ENCODE measurements at places on chromosomes 6 and 20.

DNA sequence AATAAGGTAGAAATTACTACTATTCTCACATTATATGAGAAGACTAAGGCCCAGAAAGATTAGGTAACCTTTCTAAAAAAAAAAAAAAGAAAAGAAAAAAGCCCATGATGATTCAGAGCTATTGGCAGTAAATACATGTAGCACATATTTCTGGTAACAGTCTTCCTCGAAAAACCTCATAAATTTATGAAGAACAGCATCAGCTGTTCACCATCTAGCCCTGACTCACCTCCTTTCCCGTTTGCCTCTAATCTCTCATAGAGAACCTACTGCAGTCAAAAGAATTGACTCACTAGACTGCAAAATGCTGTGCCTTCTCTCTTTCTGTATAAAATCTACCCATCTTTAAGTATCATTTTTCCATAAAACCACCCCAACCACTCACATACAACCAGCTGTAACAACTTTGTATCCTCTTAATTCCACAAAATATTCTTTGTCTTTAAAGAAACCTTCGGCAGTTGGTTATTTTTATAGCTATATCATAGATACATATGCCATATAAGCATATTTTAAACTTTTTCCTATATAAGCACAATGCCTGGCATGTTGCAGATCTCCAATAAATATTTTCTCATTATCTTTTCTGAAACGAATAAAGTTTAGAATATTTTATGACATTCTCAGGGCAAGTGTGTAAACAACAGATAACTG is 152.7 kb upstream of the ENPP5 start:
- DNase-seq: no peak

DNA sequence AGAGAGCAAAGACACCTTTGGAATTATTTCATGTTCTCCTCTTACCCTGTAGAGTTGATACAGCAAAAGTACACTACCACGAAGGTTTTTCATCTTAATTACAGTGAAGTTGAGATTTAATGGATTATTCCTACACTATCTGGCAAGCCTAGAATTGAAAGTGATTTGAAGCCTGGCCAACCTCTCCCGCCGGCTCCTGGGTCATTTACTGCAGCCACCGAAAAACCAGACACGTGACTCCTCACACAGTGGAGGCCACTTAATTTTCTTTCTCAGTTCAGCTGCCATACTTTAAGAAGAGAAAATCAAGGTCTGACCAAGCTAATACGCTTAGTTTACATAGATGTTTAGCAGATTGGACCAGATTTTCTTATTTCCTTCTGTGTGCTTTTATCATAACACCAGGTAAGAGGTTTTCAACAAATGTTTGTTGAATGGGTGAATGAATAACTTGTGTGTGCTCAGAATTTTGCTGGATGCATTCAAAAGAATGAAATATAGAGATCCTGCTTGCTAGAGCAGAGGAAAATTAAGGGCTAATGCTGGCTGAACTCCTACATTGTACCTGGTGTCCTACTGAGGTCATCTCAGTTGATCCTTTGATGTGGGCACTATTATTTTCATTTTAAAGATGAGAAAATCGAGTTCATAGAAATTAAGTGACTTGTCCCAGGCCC is 97.2 kb upstream of the PDE10A start:
- no peak for DNase-seq

DNA sequence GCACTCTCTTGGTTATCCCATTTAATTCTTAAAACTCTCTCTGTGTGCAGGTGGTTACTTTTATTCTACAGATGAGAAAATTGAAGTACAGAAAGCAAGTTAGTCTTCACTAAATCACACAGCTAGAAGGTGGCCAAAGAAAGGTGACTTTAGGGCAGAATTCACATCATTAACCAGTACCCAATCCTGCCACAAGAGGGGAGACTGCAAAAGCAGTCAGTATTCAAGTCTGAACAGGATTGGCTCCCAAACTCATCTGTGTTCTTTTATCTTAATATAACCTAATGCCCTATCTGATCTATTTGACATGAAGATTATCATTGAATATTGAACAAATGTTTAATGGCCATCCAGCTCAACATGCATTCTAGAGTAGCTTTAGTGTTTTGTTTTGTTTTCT is 225.3 kb upstream of the FAM83B start:
- no peak for DNase-seq

DNA sequence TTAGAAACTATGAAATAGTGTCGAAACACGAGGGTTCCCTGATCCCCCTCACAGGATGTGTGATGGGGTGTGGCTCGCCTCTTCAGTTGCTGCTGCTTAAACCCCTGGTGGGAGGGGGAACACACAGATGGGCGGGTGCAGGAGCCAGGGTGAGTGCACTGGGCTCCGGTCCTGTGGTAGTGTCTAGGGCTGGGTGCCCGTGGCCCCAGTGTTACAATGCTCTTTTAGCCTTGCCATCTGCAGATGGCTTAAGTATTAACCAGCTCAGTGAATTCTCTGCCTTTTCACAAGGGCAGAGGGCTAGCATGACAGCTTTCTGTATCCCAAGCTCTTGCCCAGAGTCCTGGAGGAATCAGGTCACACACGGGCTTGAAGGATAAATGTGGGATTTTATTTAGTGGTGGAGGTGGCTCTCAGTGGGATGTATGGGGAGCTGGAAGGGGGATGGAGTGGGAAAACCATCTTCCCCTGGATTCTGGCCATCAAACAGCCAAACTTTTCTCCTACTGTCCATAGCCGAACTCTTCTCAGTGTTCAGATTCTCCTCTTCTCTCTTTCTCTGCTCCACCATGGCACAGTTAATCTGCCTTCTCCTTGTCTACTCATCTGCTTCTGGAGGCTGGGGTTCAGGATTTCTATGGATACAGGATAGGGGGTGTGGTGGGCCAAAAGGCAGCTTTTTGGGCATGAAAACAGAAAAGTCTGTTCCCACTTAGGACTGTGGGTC is 659.0 kb downstream of the EPM2A start:
- no peak for DNase-seq

DNA sequence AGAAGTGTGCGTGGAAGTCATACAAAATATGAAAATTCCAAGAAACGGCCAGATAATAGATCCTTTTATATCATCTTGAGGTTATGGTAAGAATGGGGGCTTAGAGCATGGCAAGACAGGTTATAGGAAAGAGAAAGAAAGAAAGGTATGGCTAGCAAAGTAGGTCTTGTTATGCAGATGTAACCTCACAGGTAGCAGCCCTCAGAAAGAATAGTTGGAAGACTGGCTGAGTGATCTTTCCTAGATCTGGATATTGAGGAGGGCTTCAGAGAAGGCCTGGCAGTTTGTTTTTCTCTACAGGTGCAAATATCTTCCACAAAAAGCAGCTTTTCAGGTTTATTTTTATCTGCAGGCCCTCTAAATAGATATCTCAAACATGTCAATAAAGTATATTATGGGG is 679.5 kb downstream of the KHDRBS2 start:
- no peak for DNase-seq

DNA sequence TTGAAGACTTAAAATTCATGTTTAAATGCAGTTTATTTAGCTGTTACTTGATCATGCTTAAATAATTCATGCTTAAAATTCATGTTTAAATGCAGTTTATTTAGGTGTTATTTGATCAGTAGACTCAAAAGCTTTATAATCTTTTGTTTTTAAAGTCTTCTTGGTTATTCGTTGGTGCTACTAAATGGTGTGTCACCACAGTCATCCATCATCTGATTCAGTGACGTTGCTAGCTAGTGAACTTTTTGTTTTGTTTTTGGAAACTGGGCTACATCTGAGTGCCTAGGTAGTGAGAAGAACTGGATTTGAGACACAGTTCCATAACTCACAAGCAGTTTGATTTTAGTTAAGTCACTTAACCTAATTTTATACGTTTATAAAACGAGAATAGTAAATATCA is 20.9 kb downstream of the SCAF8 start:
- DNase-seq: no peak

- no peak for DNase-seq
Measured at GRCh38 chr20:51385646-51386530, 156.6 kb downstream of the NFATC2 start.

DNA sequence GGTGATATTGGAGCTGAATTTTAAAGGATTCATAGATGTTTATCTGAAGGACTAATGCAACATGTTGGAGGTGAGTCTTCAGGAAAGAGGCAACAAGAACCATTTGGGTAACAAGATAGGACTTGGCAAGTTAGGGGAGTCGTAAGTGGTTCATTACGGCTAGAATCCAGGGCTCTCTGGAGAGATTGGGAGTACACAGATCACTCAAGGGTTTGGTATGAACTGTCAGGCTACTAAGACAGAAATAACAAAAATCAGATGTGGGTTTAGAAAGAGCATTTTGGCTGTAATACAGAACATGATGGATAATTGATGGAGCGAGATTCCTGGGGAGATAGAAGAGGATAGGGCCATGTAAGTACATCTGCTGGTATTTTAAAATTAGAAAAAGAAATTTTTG is 86.3 kb upstream of the ESR1 start:
- no peak for DNase-seq

DNA sequence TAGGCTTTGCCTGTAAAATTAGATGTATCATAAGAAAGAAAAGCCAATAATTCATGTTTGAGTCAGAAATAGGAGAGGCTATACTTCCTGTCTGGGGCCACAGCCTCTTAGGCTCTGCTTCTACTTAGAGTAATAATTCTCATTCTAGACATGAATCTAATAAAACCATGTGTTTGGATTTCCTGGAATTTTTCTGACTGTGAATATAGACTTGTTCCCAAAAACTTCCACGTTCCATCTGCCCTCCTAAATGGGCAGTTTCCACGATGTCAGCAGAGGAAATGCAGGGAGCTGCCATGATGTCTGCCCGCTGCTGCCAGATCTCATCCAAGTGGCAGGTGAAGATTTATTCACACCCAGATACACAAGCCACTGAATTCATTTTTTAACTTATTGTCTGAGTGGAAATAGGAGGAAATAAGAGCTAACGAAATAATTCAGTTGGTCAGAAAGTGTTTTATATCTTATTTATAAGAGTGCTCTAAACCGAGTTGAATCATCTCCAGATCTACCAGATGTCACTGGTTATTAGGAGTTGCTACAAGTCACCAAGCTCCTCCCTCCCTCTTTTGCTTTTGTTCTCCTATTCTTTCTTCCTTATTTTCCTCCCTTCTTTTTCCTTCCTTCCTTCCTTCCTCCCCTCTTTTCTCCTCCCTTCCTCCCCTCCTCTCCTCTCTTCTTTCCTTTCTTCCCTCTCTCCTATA is 69.3 kb downstream of the ALDH8A1 start:
- DNase-seq: no peak

DNA sequence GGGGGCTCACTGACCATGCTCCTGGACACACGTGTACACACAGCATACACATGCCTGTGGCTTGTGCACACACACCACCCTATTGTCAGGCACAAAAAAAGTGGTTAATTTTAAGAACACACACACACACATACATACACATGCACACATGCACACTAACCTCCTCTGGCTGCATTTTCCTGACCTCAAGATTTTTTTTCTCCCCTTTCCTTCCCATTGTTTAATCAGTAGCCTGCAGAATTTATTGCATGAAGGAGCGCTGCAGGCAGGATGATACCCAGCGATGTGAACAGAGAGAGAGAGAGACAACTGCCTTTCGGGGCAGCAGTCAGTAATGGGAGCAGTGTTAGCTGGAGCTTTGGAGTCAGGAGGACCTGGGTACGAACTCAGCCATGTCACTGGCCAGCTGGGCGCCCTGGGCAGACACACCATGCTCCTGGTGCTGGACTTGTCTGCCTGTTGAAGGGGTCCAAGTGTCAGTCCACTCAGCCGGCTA is 990 bp upstream of the TRAF3IP2 start:
- no peak for DNase-seq

DNA sequence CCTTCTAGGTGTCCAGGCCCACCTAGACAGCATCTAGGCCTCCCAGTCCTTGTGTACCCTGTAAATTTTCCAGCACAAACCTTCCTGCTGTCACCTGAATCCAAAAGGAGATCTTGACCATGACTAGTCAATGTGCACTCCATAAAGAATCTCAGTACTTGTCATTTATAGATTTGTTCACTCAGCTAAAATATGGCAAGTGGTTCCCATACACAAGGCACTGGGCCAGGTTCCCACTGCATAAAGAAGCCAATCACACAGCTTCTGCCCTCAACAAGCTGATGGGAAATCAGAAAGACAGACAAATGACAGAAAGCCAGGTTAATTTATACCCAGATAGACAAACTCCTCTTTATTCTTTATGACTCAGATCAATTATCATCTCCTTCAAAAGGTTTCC is 526.8 kb downstream of the CD83 start:
- DNase-seq: no peak

DNA sequence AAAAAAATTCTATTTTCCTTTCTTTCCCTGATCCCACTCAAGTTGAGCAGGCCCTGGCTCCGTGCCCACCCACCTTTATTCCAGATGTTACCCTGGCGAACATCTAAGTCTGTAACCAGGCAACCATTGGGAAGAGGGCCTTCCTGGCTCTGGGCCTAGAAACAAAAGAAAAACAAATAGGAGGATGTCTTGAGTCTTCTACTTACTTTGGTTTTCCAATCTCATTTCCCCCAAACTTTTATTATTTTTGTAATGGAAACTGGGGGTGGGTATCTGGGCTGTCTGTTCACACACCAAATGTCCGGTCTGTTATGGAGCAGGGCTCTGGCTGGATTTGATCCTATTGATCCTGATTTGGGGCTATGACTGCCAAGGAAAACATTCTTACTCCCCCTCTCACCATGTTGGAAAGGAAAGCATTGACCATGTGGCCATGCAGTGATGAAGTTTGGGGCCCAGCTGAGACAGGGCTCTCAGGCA is 744.1 kb downstream of the DHX35 start:
- no peak for DNase-seq

DNA sequence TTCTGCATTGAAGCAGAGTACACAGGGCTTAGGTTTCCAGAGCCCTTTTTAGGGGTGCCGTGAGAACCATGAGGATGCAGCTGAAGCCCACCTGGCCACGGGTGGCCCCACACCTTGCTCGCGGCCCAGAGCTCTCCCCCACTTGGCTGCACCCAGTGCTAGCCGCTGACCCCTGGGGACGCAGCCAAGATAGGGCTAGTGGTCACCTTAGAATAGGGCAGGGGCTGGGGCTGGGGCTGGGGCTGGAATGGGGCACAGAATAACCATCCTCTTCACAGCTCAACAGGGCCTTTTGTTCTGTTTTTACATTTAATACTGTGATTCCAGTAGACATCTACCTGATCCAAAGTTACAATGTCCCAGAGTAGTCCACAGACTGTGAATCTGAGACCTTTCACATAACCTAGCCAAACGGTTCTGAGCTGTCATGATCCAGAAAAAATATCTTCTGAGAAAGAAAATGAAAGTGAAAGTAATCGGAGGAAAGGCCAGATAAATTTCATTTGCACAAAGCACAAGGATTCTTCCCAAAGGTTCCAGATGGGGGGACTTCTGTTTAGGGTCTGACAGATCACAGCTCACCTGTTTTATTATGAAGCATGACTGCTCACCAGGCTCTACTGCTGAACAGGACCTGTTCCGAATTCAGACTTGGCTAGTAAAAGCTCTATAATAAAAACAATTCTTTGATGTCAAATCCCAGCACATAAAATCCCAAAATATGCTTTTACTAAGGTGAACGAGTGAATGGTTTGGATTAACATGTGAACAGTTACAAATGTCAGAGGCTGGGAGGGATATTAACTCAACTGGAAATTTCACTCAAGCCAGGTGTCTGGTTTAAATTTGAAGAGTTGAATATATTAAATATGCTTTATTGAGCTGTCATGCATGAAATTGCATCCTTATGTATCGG is 401.9 kb downstream of the THBS2 start:
- no peak for DNase-seq

GRCh38 chr20:34042262-34042661 is 48.6 kb downstream of the RALY start:
- no peak for DNase-seq

All from stimulated activated CD8-positive, alpha-beta memory T cell treated with anti-CD3 and anti-CD28 coated beads, Interleukin-15, amount 100 ng/mL, for 4 hours (primary cell).